NCI-H1417 treated with DMSO at 0.1 percent for 48 hours (cell line): ENCODE measurements at places on chromosomes 7 and 10.

- DNase-seq, result no peak
Measured at GRCh38 chr7:143188994-143189393, 5.8 kb downstream of the TAS2R39 start.

DNA sequence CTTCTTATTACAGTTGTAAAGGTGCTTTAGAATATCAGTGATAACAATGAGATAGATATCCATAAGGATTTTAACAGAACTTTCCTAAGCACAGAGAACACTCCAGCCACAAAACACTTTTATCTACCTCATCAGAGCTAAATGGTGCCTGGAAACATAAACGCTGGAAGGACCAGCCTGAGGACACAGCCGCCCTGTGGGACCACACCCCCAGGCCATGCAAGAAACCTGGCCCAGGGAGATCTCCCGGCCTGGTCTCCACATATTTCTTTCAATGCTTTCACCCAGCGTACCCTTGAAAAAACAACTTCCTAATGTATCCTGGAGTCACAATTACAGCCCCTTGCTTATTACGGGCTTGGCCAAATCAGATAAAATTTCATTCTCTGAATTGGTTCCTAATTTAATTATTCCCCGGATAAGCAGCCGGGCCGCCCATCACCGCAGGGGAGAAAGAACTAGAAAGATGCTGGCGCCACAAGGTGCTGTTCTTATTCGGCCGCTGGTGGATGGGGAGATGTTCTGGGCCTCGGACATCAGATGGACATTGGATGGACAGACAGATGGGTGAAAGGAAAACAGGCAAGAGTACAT, 11.8 kb downstream of the CHST15 start:
- no peak for DNase-seq

- no peak for DNase-seq
Measured at GRCh38 chr7:157416011-157416410, 79.2 kb downstream of the DNAJB6 start.

DNA sequence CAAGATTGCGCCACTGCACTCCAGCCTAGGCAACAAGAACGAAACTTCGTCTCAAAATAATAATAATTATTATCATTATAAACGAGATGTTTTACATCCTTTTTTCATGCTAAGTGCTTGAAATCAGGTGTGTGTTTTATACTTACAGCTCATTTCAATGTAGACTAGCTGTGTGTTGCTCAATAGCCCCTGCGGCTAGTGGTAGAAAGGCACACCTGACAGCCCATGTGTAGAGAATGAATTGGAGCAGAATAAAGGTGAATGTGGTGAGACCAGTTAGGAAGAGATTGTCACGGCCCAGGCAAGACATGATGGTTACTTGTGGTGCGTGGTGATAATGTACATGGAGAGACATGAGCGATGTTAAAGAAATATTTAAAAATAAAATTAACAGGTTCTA, 86.7 kb upstream of the TMEM26 start:
- no peak for DNase-seq

DNA sequence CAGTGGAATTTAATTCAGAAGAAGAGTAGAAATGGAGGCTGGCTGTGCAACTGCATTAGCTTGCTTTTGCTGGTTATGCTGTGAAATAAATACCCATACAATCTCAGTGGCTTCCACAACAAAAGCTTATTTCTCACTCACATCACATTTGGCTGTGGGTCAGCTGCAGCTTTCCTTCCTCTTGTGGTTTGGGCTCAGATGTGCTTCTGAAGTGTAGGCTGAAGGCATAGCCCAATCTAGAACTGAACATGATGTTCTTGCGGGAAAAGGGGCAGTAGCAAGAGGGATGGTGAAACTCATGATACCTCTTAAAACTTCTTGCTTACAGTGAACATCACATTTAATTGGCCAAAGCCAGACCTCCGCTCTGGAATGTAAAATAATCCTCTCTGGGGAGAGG, 119.9 kb downstream of the HECW1 start:
- no peak for DNase-seq

DNA sequence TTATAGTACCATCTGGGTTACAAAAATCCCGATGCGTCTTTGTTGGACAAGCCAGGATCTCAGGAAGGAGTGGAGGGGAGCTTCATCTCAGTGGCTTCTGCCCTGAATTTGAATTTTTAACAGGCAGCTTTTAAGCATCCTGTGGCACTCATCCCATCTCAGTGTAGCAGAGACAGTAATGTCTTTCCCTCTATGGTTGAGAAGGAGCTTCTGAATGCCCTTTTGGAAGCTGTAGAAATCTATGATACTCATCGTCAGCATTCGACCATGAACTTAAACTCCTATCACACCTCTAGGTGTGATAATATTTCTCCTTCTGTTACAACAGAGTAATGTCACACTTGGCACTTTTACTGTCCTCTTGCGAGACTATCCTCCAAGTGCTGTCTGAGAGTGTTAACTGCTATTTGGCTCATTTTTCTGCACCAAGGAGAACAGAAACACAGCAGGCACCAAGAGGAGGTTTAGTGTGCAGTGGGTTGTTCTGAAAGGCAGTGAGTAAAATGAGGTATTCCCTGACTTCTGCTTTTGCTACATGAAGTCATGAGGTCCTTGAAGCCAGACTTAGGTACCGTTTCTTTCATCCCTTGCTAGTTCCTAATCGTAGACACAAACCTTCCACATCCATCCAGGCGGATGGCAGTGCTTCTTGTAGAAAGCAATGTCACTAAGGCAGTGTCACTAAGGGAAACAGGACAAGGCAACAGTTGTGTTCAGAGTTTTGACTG, 177.4 kb downstream of the CELF2 start:
- no peak for DNase-seq

GRCh38 chr7:144534196-144534595, 130.7 kb upstream of the NOBOX start:
- DNase-seq, result no peak

GRCh38 chr7:155694851-155695250, 50.4 kb downstream of the RBM33 start:
- DNase-seq, result no peak

DNA sequence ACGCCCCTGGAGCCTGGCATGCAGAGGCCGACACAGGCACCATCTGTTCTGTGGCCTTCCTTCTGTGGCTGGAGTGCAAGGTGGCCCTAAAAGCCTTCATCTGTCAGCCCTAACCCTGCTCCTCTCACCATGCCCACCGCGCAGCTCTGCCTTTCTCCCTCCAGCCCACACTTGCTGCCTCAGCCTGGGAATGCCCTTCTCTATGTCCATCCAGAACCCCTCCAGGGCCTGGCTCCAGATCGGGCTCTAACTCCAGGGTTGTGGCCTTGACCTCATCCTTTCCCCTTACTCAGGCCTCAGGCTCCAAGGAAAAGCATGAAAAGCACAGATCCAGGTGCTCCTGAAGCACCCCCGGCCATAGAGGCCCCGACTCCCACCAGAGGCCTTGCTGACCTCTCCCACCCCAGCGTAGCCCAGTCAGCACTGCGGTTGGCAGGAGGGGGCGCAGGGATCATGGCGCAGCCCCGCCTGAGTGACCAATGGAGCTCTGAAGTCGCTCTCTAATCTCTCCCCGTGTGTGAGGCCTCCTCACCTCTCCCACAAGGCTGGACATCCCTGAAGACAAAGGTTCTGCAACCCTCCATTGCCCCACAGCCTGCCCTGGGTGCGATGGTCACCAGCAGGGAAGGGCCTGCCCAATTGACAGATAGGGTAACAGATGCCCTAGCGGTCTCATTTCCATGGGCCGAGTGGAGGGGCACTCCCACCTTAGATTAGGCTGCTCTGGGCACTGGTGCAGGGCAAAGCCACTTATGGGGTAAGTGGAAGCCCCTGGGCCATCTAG, 9.2 kb downstream of the ZCCHC24 start:
- DNase-seq, result no peak

DNA sequence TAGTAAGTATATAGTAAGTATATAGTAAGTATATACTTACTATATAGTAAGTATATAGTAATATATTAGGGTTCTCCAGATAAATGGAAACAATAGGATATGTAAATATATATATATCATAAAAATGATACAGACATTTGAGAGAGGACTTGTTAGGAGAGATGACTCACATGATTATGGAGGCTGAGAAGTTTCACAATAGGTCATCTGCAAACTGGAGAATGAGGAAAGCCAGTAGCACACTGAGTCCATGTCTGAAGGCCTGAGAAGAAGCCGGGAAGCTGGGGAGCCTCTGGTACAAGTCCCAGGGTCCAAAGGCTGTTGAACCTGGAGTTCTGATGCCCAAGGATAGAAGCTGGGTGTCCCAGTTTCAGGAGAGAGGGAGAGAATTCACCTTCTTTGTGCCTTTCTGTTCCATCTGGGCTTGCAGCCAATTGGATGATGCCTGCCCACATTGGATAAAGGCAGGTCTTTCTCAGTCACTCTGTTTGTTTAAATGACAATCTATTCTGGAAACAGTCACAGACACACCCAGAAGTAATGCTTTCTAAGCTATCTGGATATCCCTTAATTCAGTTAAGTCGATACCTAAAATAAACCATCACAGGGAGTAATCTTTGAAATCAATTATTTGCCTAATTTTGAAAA, 205.5 kb upstream of the CDC14C start:
- no peak for DNase-seq

DNA sequence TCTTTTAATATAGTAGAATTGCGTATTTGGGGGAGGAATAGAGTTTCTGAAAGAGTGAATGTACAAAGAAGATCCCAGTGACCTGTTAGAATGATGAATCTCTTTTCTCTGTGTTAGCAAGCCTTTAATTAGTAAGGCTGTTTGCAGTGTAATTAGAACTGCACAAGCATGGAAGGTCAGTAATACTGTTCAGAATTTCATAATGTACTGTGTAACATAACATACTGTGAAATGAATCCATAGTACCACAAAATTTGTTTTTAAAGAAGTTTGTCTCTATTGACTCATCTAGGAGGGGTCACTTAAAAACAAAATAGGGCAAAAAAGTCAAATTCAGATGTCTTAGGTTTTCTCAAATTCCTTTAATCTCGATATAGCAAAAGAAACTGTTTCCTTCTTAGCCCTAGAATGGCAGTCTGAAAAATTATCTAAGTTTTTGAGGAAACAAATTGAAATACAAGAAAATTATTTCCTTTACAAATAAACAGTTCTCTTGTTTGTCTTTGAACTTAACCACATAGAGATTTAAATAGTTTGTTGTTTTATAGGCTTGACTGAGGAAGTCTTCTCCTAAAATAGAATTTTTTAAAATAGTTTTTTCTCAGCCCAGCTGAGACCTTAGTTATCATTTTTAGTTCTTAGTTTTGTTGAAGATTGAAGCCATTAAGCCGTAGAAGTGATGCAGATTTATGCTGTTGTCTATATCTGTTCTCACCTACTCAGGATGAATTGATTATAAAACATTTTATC, 12.5 kb downstream of the ADK start:
- no peak for DNase-seq

DNA sequence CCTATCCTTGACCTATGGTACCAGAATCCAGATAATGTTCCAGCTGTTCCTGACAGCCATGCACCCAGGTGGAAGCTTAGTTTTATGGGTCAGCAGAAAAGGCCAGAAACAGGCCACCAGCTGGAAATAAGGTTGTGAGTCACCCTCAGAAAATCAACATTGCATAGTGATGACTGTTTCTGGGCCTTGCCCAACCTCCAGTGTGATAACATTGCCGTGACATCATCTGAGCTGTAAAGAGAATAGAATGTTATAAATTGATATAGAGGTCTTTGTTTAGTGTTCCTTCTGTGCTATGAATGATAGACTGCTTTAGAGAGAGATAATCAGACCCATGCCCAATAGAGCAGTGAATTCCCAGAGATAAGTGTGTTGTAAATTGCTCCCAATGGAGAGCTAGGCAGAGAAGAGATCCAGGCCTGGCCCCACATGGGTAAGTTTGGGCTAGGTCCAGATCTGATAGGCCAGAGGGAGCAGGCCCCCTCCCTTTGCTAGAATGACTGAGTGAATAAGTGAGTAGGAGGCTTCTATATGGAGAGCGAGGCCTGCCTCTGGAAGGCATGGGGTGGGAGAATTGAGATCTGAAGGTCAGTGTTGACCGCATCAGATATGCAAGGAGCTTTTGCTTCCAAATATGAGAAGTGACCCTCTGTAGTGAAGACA, 14.2 kb upstream of the HPS1 start:
- DNase-seq, result no peak

DNA sequence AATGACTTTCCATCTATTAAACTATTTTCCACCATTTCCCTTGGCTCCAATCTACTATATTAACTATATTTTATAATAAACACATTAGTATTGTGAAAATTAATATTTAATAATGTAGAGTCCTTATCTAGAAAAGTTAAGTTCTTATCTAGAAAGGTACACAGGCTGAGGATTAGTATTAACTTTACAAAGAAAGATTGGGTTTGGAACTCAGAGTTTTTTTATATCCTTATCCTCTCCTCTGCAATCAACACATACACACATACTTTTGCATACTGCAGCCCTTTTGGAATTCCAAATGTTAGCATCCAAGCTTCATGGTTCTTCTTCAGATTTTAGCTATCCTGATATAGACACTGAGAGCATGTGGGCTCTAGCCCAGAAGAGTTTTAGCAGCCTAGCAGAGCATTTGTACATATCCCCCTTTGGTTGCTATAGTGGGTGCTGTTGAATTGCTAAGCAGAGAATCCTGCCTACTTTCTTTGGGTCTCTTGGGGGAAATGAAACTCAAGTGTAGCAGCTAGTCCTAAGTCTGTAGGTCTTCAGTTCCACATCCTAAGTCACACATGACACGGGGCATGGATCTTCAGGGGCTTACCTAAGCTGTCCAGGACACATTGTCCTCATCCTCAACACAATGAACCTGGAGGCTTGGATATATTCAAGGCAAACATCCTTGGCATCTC, 874.6 kb downstream of the LRMDA start:
- DNase-seq, result no peak

DNA sequence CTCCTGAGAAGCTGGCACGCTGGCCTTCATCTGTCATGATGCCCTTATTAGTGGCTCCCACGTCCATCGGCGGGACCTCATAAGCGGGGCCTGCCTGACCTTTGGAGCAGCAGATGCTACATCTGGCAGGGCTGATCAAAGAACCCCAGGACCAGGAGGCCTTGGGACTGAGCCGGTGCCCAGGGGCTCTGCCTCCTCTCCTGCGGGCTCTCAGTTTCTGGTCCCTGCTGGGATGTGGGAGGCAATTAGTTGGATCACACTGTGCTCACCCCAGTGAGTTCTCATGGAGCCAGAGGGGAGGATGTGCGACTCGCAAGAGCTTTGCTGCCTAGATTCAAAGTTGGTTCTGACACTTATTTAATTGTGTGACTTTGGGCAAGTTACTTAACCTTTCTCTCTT, 28.7 kb upstream of the SFRP5 start:
- DNase-seq, result no peak

DNA sequence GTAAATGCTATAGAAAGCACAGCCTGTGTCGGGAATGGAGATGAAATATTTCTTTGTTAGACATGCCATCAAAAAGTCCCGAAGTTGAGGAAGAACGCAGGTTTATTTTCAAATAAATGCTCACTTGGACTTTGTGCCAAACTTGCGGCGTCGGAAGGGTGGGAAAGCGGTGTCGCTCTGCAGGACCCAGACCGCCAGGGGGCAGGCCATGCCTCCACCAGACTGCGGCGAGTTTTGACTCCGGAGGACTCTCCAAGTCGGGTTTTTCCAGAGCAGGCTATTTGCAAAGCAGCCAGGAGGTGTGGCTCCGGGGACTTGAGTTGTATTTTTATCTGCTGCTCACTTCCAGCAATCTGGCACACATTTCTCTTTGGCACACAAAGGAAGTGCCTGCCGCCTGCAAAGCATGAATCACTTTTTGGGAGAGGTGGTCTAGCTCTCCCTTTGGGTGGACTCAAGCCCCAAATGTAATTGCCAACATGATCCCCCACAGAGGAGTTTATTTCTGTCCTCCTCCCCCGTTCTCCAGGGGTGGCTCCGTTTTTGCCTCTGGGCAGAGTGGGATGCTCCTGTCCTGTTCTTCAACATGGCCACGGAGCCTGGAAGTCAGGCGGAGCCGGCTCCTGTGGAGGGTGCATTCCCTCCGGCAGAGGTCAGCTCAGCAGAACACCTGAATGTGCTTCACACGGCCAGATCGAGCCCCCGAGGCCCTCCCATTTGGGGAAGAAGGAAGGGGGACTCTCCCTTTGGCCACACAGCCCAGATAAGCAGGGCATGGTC, 82.3 kb upstream of the GPR26 start:
- peak; percentile 2 for DNase-seq
